ENCODE measurements at places on chromosomes 1 and 21.

- DNase-seq = no peak
Measured at GRCh38 chr1:45573231-45573804, 10.5 kb upstream of the NASP start.

GRCh38 chr1:184553845-184554244, 167.0 kb downstream of the C1orf21 start:
- DNase-seq = no peak

DNA sequence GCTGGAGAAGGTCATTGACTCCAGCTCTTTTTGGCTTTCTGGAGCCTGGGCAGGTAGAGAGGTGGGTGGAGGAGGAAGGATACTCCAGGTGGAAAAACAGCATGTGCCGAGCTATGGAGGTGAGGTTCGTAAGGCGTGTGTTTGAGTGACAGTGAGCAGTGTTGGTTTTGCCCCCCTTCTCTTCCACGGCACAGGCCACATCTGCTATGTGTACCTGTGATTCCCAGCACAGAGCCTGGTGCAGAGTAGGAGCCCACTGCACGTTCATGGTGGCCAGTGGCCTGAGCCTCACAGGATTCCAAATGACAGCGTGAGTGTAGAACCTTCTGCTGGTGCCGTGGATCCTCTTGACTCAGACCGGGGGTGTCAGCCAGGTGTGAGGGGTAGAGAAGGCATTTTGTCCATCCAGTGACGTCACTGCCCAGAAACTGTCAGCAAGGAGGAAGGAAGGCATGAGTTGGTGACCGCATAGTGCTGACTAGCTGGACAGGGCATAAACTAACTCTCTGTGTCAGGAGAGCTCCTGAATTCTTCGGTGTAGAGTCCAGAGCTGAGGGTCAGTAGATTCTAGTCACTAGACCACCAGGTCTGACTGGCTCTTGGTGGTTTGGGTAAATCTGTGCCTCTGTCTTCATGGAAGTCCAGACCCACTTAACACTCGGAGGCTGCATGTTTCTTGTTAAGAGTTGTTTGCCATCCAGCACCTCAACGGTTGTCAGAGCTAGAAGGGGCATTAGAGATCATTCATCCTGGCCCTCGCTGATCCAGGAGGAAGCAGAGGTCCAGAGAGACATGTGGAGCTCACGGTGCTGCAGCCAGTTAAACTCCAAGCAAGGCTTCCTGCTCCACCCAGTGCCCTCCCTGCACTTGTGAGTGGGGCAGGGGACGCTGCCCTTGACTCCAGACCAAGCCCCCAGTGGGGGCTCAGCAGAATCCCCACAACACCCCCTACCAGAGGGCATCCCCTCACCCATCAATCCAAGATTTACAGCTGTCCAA, 3.8 kb downstream of the QSOX1 start:
- no peak for DNase-seq

DNA sequence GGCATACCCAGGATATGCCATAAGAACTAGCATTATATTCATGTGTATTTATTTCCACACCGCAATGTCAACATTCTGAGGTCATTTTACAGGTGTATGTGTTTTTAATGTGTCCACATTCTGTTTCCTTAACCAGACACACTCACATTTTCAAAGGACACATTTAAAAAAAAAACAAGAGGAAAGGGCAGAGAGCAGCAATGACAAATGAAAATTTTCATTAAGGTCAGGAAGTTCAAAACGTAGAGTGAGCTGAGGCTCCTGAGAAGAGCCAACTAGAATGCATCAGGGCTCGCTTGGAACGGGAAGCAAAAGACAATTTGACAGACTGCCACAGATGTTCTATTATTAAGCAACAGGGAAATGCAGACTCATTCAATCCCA, 4.8 kb upstream of the GNPAT start:
- DNase-seq = no peak
